ENCODE measurements at places on chromosomes 16 and 17. TPM values are rescaled to one million over a fixed set of nuclear protein-coding genes. Genes with fewer than 3 reads are reported as not detected.

DNA sequence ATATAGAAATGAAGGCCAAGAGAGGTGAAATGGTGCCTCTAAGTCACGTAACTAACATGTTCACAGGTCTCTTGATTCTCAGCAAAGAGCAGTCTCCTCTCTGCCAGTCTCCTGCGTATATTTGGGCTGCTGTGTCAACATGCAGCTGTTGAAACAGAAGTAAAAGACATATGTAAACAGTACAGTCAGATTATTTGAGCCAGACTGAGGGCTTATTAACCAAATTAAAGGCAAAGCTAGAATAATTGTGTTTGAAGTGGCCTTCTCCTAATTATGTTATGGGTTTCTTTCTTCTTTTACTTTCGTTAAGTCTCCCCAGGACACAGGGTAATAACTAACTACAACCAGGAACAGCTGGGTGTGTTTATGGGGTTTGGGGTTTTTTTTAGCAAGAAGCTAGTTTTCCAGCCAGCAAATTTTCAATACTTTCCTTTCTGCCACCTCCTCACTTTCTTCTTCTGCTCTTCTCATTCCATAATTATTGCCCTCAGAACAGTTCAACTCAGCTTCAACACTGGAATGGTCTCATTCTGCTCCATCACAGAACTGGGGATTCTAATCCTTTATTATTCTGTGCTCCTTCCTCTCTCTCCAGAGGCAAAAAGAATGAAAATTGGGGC, 18.4 kb downstream of the G6PC1 start:
- DNase-seq, result no peak

DNA sequence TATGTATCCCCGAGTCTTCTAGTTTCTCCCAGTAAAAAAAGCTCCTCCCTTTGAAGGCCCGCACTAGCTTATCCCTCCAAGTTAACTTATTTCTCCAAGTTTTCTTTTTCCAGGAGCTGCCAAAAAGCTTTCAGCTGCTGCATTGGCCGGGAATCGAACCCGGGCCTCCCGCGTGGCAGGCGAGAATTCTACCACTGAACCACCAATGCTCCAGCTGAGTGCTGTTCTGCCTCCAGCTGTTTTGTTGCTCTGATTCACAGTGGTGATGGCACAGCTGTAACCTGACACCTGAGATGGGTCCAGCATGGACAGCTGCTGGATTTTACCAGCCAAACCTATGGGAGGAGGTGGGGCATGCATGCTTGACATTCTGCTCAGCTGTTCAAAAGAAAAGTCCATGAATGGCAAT, 22.1 kb downstream of the VAC14 start:
- no peak for DNase-seq

The KLHL10 gene
- 0.74 TPM for total RNA-seq

- DNase-seq, result no peak
Measured at GRCh38 chr16:85421338-85422195, 191.6 kb upstream of the GSE1 start.

GRCh38 chr17:17325228-17325627, 22.1 kb downstream of the NT5M start:
- DNase-seq, result no peak

The RABEP1 gene
- total RNA-seq, result 65.7 TPM

- peak; percentile 67 for DNase-seq
Measured at GRCh38 chr16:56352351-56353053, 72.8 kb downstream of the AMFR start.

GRCh38 chr17:80783971-80784370, 207.7 kb upstream of the CHMP6 start:
- peak; percentile 37 for DNase-seq

DNA sequence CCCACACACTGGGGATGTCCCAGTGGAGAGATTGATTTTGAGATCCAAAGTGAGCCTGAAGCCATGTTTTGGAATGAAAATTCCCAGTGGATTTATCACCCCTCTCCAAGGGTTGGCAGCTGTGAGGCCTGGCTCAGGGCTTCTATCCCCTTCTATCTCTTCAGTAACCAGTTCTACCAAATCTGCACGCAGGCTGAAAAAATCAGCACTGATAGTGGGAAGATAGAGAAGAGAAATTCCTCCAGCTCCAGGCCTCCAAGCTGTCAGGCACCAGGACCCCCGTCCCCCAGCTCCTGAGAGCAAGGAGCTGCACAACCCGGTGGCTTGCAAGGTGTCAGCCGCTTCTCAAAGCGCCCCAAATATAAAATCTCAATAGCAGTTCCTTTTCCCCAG, 1.0 kb downstream of the FLOT2 start:
- no peak for DNase-seq

DNA sequence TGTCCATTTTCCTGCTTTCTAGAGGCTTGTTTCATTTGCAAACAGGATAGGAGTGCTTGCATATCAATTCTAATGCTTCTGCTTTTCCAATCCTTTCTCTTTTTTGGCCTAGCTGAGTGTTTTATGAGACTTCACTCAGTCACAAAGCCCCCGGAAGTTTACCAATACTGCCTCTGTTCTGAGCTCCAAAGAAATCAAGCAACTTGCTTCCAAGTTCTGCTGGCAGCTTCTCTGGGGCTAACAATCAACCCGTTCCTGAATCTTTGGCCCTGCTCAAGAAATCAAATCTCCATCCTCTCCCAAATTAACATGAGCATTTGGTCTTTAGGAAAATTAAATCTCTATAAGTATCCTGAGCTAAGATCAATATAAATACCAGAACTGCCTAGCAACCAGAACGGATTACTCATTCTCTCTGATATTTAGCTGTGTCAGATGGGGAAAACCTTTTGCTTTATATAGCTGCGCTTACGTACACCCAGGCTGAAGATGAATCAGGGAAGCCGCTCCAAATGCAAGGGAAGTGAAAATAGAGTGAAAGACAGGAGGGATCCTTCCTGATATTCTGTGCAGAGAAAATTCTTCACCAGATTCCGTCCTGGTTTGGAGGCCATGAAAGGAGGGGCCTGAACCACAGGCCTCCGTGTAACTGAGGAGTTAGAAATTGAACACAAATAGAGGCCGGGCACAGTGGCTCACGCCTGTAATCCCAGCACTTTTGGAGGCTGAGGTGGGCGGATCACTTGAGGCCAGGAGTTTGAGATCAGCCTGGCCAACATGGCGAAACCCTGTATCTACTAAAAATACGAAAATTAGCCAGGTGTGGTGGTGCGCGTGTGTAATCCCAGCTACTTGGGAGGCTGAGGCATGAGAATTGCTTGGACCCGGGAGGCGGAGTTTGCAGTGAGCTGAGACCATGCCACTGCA, 23.3 kb upstream of the GRB2 start:
- no peak for DNase-seq

GRCh38 chr16:57589374-57589773, 39.1 kb upstream of the ADGRG1 start:
- peak; percentile 26 for DNase-seq

The ABCA8 gene
- total RNA-seq, result 90.5 TPM

The CDH13 gene
- total RNA-seq, result 18.3 TPM

The CSH1 gene
- total RNA-seq, result not detected

GRCh38 chr17:46972346-46972745, 6.7 kb downstream of the RPRML start:
- DNase-seq, result no peak

The STAT3 gene
- 353 TPM for total RNA-seq

The PRAC1 gene
- not detected for total RNA-seq

The CACNG1 gene
- not detected for total RNA-seq

The SPATA22 gene
- total RNA-seq, result not detected

DNA sequence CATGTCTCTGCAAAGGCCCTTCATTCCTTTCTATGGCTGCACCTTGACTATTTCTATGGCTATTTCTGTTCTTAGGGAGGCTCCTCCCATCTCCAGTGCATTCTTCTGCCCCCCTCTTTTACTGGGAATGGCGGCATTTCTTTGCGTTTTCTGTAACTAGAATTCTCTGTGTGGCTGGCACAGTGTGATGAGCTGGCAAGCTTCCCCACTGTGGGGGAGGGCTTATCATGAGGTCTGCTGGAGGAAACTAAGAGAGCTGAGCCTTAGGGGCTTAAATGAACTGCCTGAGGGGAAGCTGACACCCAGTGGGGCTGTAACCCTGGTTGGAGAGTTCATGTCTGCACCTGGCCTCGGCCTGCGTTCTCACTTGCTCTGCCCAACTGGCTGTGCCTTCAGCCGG, 1.5 kb upstream of the CARD14 start:
- no peak for DNase-seq
